Kidney epithelial cell (primary cell): ENCODE measurements at places on chromosomes 11 and 22. TPM values are rescaled to one million over a fixed set of nuclear protein-coding genes. Genes with fewer than 3 reads are reported as not detected.

DNA sequence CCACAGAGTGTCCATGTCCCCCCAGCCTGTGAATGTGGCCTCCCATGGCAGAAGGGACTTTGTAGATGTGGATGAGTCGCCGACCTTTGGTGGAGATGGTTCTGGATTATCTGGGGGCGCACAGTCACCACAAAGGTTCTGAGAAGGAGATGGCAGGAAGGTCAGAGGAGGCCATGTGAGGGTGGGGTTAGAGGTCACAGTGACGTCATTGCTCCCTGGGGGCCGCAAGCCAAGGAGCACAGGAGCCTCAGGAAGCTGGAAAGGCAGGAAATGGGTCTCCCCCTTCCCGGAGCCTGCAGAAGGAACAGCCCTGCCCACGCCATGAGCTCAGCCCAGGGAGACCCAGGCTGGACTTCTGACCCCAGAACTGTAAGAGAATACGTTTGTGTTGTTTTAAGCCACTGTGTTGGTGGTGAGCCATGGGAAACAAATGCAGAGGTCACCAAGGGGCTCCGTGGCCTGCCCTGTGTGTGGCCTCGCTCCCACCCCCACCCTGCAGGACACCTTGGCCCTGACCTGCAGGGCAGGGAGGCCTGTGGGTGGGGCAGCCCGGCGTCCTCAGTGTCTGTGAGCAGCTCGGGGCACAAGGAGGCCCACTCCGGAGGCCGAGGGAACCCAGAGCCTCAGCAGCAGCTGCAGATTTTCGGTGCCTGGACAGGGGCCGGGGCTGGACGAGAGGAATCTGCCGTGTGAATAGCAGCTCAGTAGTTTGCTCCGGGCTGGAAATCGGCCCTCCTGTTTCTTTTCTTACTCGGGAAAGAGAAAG, 32.1 kb downstream of the GRAMD4 start:
- no peak for DNase-seq

DNA sequence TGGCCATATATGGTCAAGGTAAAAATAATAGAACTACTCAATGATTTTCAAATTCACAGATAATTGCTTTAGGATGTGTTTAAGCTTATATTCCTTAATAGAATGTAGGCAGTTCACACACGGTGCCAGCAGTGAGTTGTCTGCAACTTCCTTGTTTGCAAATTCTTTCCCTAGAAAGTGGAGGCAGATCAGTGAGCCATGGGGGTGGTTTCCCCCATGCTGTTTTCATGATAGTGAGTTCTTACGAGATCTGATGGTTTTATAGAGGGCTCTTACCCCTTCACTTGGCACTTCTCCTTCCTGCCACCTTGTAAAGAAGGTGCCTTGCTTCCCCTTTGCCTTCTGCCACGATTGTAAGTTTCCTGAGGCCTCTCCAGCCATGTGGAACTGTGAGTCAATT, 111.8 kb upstream of the LMO1 start:
- DNase-seq: no peak

PHLDA2 gene
- total RNA-seq: 32.8 and 58.5 TPM in 2 replicates

GRCh38 chr11:124872280-124872679, 7.0 kb downstream of the ROBO3 start:
- DNase-seq: no peak

DNA sequence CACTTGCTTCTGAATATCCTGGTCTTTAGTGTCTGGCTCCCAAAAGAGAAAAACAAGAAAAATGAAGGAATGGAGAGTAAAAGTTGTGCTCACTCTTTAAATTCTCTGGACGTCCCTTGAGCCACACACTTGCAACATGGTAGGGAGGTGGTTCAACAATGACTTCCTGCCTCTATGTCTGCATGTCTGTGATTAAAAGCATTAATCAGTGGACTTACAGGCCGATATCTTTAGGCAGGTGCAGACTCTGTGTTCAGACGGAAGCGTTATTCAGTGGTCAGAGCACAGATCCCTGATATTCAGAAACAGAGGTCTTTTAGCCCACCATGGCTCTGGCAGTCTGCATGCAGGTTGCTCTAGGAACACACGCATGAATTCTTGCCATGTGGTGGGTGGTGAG, 1920.0 kb upstream of the RAG2 start:
- no peak for DNase-seq

- DNase-seq: no peak
These were observed 570.3 kb downstream of the OPCML start for GRCh38 chr11:132962041-132962440.

DNA sequence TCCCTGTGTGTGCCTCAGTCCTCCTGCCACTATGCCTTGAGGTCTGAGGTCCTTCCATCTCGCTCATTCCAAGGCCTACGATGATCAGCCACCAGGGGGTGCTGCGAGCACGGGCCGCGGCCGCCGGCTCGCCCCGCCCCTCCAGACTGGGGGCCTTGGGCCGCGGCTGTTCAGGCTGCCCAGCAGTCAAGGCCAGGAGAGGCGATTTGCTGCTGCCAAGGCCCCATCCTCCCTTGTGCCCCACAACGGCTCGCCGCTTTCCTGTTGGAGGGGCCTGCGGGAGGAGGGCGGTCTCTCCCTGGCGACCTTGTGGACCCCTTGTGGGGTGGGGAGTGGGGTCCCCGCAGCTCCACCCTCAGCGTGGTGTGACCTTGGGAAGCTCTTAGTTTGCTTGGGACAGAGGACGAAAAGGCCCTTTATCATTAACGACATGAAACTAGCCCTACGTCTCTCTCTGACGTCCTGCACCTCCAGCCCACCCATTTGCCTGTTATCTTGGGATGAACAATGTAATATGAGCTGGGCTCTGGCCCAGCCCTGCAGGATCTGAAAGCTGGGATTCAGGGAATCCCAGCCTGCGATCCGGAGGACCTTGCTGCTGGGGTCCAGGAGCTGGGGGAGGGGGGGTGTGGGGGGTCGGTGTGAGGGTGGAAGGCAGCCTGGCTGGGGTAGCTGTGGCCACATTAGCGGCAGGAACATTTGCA, 5.3 kb upstream of the GALR3 start:
- no peak for DNase-seq

GRCh38 chr22:30664798-30665197, 2.9 kb downstream of the DUSP18 start:
- no peak for DNase-seq
